Suprapubic skin (tissue), 4 donors: ENCODE measurements at places on chromosomes 16 and 17.

- DNase-seq = no peak
These were observed 94.1 kb upstream of the SIAH1 start for GRCh38 chr16:48479329-48479728.

DNA sequence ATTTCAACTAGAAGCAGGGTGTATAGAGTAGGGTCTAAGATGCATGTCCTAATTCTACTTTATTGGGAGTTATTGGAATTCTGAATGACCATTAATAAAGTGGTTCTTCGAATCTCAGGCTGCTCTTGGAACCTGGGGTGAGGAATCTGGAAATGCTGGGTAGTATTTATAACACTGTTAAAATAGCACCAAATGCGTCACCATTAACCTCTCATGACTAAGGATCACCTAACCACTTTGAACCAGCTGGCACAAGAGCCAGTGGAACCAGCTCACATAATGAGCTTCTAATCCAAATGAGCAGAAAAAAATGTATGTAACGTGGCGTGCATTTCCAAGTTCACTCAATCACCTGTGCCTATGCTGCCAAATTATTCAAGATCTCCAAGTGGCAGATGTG, 281.7 kb downstream of the GRIN2A start:
- no peak for DNase-seq

DNA sequence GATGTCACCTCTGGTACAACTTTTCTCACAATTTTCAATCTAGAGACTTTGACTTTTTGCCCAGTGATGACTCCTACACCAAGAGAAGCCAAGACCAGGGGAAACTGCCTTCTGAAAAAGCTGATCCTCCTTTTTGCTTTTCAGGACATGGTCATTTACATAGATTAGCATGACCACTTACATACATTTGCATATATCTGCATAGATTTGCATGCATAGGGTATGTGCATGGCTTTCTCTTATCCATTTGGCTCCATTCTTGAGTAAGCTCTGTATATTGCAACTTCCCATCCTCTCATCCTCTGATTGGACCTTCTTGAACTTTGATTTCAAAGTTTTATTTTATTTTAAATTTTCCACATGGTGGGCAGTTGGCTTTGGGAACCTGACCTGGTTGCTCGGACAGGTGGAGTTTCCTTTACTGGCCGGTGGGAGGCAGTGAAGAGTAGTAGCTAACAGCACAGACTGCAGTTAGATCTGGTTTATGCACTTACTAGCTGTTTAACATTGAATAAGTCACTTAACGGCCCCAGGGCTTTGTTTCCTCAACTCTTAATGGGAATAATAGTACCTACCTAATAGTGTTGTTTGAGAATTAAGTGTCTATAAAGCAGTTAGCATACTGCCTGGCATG, 92.9 kb downstream of the GPR139 start:
- no peak for DNase-seq

DNA sequence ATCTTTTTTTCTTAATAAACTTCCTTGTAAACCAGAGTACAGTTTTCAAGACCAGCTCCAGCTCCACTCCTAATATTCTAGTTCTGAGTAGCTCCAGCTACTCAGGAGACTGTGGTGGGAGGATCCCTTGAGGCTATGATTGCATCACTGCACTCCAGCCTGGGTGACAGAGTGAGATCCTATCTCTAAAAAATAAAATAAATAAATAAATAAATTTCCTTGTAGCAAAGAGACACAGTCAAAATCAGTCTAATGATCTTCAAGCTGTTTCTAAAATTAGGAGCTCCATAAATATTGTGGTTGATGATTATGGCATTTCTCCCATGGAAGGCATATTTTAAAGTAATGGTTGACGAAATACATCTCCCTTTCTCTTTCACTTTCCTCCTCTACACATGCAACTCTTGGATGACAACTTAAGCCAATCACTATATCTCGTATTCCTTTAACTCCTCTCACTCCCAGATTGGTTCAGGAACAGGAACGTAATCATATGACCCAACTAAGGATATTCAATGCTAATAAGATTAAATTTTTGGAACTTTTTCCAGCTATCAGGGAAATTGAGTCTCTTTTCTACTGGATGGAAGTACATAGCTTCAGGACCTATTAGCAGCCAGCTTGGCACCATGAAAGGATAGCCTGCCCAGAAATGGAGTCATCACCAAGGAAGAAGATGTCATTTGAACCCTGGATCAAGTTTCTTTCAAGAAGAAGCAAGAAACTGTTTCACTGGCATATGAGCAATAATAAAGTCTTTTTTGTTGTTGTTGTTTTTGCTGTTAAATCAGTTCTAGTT, 42.1 kb upstream of the TAOK1 start:
- DNase-seq = no peak

DNA sequence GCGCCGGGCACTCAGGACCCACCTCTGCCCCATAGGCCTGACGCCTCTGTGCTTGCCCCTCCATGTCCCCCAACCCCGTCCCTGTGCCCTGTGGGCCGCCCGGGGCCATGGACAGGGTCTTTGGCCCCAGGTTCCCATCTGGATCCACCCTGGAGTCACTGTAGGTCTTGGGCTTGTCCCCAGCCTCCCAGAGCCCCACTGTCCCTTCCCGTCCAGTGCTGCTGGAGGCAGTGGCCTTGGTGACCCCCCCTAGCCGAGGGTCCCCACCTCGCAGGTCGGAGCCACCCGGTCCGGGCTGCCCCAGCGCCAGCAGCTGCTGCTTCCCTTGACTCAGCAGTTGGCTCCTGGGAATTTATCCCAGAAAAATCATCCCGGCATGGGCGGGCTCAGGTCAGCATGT, 49.3 kb downstream of the ZFPM1 start:
- DNase-seq = no peak

- peak; percentile 91 for DNase-seq
These were observed 45.3 kb downstream of the DDX19A start for GRCh38 chr16:70391881-70392481.

GRCh38 chr16:27566417-27566816, 16.5 kb downstream of the KATNIP start:
- DNase-seq = no peak

DNA sequence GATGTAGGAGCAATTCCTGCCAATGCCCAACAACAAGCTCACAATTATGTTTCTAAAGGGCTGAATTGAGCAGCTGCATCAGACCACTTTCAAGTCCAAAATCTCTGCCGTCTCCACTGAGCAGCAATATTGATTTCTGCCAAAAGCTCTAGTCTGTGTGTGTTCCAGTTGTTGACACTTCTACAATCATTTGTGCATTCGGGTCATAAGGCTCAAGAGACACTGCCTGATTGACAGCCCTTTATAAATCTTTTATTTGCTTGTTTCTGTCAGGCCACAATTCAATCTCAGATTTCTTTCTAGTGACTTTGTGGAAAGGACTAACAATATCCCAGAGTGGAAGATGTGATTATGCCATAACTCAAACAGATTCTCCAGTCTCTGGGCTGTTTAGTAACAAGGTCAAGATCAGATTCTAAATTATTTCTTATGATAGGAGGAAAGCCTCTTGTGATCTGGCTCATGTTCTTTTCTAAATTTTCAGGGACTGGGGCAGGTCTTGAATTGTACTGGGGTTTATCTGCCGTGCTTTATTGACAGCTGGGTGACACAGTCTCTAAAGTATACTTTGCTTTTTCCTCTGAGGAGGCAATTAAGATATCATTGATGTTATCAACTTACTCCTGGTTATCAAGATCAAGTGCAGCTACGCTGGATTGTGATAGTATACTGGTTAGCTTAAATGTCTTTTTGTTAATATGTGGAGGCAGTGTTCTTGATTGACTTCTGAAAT, 377.1 kb downstream of the CNTNAP4 start:
- DNase-seq = no peak

DNA sequence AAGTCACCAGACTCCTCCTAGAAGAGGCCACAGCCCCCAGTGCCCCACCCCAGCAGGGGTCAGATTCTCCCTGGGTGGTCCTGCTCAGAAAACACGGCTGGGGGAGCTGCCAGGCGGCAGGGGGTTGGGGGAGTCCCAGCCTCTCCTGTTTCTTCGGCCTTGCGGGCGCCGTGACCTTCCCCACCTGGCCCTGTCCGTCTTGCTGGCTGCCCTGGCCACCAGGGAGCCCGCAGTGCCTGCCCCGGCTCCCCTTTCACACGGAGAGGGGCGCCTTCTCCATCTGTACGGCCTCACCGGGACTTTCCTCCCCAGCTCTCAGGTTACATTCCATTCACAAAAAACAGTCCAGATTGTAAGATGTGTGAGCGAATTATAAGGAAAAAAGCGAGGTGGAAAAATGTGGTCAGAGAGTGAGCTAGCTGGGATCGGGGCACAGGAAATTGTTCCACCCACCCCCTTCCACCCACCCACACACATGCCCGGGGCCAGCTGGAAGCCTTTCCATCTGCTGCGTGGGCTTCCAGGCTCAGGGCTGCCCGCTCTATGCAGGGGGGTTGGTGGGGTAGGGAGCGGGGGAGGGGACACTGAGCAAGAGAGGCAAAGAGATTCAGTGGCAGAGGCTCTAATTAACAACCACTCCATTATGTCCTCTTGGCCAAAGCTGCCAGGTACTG, 14.6 kb upstream of the CIBAR2 start:
- DNase-seq = no peak

DNA sequence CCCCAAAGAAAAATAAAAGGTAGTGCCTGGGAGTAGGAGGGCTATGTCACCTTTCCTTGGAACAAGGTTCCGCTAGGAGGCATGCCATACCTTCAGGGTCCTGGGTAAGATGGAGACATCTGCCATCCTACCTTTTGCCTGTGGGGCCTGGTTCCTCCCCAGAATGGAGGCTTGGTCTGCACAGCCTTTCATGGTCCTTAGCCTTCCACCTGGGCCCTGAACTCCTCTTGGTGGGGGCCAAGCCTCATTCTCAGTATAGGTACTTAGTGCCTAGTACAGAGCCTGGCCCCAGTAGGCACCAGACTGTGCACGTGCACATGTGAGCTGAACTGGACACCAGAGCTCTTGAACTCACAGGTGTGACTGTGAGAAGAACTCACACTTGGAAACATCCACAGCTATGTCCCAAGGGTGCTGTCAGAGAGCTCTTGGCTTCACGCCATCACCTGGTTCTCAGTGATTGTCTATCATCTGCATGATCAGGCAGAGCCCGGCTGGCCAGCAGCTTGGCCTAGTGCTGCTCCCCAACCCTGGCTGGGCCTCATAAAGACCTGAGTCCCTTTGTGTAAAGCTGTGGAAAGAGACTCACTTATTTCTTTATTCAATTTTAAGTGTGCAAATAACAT, 143.2 kb downstream of the SOCS1 start:
- DNase-seq = no peak

DNA sequence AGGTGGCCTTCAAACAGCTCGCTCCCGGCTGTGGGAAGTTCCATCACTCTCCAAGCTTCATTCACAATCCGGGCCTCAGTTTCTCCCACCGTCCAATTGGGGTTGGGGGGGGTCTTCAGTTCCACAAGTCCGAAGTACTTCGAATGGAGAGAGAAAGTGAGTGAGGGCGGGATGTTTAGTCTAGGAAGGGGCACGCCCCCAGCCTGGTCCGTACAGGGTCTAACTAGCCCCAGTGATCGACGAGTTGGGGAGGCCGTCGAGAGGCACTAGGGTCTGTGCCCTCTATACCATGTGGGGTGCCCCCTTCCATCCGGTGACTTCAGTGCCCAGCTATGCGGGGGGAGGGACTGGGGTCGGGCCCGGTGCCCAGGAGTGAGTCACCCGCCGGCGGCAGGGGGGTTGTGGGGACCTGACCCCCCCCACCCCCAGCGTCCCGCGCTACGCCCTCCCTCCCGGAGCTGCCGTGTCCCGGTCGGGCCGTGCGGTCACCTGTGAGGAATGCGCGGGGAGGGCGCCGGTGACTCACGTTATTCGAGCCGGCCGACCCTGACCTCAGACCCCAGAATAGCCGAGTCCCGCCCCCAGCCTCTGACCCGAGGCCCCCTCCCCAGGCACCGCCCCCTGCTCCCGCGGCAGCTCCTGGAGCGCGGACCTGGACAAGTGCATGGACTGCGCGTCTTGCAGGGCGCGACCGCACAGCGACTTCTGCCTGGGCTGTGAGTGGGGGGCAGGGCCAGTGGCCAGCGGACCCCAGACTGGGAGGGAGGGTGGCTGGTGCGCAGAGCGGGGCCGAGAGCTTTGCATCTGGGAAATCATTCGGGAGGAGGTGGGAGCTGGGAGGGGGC, 658 bp downstream of the TNFRSF12A start:
- no peak for DNase-seq

DNA sequence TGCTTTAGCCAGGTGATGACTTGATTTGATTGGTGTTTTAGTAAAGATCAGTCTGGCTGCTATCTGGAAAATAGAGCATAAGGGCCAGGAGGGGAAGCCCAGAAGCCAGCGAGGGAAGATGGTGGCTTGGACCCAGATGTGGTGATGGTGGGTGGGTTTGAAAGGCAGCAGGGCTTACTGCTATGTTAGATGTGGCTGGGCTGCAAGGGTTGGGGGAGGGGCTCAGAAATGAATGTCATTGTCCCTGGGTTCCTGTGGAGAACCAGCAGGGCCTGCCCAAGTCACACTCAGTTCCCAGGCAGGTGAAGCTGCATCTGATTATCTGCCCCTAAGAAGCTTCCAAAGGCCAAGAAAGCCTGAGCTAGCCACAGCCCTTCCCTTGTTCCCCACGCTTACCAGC, 71.7 kb upstream of the BRD7 start:
- no peak for DNase-seq

DNA sequence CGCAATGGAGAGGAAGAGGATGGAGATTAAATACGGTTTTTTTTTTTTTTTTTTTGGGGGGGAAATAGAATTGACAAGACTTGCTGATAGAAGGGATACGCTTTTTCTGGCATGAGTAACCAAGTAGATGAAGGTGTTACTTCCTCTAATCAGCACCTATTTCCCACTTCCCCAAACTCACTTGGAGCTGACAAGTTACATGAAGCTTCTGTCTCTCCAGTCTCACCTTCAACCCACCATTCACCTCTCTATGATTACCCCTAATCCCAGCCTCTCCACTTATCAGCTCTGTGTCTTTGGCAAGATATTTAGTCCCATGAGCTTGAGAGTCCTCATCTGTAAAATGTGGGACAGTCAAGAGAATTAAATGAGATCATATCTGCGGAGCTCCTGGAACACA, 185.9 kb upstream of the HS3ST3A1 start:
- DNase-seq = no peak

GRCh38 chr16:20001856-20002707, 71.6 kb downstream of the GPR139 start:
- DNase-seq = no peak

DNA sequence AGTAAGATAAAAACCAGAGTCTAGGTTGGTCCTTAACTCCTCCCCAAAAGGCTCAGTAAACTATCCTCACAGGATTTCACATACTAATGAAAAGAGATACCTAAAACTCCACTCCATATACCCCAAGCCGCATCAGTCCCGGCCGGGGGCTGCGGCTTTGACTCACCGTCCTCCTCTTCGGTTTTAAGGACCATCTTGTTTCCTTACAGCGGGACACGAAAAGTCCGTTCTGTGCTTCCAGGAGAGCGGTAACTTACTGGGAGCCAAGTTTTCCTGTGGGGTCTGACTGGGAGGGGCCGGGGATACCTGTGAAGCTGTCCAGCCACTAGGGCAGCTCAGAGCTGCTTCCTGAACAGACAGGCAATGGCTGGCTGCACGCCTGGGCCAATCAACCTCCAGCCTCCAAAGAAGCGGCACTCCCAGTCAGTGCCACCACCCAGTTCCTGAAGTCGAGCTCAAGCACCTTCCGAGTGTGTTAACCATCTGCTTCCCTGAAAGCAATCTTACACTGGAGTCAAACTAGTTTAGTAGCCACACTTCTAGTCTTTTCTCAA, 45.5 kb downstream of the CYTH1 start:
- peak; percentile 83 for DNase-seq

- DNase-seq = no peak
These were observed 92.2 kb downstream of the HS3ST3A1 start for GRCh38 chr17:13509527-13509926.
